ENCODE measurements at places on chromosomes 6 and 20.

DNA sequence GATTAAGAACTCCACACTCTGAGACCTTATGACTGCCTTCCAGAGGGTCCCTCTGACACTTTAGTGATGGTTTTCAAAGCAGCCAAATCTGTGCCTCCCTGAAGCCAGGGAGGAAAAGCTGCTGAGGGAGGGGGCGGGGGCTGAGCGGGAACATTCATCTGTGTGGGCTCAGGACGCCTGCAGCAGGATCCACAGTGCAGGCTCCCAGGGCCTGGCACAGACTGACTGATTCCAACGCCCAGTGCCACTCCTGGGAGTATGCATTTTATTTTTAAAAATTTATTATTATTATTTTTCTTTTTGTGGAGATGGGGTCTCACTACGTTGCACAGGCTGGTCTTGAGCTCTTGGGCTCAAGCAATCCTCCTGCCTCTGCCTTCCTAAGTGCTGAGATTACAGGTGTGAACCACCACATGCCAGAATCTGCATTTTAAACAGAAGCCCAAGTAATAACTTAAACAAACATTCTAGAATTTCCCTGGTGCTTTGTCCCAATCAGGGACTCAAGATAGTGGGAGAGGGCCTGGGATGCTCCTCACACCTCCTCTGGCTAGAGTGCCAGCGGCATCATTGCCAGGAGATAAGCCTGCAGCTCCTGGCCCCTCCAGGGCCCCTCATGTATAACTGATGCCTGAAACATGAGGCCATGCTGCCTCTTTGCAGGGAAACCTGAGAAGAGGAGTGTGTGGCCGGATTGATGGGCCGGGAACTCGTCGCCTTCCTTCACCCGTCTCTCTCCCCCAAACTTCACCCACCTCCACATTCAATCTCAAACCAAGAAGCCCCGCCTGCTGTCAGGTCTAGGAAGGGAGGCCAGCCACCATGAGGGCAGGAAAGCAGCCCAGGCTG is 438 bp upstream of the TMC2 start:
- DNase-seq: no peak

GRCh38 chr6:71489736-71490135 is 201.1 kb downstream of the OGFRL1 start:
- DNase-seq: peak; percentile 37

GRCh38 chr6:70622461-70622860 is 45.2 kb upstream of the SMAP1 start:
- DNase-seq: no peak

- peak; percentile 36 for DNase-seq
Observed at GRCh38 chr20:22584922-22585785, 782 bp upstream of the FOXA2 start.

DNA sequence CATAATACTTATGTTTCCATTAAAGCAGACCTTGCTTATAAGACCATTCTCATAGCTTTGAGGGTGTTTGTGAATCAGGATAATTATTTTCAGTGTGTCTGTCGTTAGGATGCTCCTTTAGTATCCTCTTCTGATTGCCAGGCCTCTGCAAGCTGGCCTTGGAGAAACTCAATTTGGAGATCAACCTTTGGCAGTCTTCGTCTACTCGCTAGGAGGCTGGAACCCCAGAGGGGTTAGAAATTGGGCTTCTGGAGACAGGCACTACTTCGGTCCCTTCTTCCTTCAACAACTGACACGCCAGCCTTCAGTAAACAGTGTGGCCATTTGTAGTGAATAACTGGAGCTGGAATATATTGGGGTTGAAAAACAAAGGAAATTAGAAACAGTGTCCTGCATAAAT is 100.8 kb upstream of the CITED2 start:
- no peak for DNase-seq

- no peak for DNase-seq
Observed at GRCh38 chr6:39441986-39442385, 119.5 kb upstream of the KCNK16 start.

DNA sequence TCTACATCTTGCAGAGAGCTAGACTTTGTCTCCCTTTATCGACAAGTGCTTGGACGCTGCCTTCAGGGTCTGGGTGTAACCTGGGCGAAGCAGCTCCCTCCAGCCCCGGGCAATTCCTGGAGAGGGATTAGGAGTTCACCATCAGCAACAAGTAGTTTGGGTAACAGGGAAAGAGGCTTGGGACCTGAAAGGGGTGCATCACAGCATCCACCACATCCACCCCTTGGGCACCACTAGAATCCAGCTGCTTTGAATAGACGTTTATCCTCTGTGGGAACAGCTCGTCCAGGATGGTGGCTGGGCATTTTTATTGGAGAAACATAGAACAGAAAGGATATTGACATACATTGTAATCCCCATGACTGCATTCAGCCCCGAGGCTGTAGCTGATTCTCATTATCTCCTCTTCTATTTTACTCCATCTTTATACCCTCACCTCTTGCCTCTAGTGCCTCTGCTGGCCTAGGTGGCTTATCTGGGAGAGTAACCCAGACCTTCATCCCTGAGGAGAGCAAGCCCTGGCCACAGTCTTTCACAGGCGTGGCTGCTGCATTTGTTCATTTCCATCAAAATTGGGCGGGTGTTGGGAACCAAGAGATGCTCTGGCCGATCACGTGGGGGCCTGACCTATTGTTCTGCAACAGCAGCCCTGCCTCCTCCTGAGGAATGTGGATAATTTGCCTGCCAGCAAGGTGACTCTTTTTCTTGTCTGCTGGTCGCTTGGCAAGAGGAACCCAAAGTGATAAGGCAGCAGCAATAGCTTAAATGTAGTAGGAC is 109.2 kb upstream of the RALGAPA2 start:
- DNase-seq: no peak

Measured in thyroid gland (tissue), 4 donors.